Activated T-cell treated with anti-CD3 and anti-CD28 coated beads, Interleukin-2, amount 50 U/mL, for 72 hours (primary cell): ENCODE measurements at places on chromosomes 13 and 19.

GRCh38 chr19:20858861-20859260 lies 64.2 kb upstream of the ZNF85 start:
- no peak for DNase-seq

GRCh38 chr19:29583196-29583999 lies 22.7 kb upstream of the POP4 start:
- DNase-seq, result peak; percentile 38

DNA sequence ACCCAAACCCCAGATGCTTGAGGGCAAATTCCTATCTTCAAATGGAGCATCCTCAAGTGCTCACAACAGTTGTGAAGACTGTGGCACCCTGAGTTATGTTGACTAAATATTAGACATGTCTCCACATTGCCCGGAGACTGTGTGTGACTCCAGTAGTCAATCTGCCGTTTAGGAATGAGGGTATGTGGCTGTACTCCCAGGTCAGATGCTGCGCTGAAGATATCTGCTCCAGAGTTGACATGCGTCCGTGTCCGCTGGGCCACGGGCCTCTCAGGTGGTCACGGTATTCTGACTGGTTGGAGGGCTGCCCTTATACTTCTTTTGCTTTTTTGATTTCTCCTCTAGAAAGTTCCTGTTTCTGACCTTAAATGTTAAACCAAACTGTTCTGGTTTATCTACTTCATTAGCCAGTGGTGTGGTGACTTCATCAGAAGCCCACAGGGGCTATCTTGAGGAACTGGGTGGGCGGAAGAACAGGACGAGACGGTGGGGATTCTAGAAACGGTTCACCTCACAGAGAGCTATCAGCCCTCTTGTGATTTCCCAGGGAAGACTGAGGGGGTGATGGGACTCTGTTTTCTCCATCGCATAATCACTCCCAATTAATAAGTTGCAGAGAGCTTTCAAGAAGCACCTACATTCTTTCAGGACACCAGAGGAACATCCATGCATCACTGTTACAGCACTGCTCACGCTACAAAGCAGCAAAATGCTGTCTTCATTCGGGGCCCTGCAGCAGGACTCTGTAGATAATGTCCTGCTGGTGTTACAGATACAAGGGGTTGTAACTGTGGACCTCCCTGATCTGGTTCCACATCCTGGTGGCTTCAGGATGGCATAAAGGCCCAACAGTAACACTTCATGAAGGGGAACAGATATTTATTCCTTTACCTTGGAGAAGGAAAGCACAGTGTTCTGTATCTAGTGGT lies 1.3 kb upstream of the LCP1 start:
- DNase-seq, result no peak

GRCh38 chr19:11921852-11922495 lies 2.9 kb upstream of the ZNF700 start:
- DNase-seq, result no peak

DNA sequence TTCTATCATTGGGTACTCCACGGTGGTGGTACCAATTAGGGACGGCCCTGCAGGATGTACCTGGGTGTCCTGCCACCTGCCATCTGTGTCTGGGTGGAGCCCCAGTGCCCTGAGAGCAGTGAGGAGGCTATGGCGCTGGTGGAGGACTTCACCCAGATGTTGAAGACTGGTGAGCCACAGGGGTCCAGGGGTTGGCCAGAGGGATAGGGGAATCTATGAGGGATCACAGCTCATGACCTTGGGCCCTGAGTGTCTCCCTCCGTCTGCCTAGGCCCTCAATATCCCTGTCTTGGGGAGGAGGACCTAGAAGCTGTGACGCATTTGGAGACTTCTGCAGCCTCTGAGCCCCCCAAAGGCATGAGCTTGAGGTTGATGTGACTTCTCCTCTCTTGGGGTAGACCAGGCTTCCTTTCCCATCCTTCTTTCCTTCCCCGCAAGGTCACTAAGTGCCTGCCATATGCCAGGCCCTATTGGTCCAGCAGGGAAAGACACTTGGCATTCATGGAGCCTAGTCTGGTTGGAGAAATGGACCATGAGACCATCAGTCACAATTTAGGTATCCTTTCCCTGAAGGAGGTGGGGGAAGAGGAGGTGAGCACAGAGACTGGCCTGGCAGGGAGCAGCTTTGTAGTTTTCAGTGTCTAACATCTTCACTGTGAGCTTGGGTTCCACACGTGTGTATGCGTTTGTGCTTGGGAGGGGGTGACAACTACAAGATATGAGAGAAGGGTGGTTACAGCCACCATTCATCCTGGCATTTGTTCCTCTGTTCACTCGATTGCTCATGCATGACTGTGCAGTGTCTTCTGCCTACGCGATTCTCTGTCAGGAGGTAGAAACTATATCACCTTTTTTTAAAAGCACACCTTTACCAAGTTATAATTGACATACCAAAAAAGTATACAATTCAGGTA lies 5.1 kb upstream of the MZF1 start:
- DNase-seq, result no peak
